ENCODE measurements at places on chromosomes 11 and 22.

- DNase-seq, result no peak
Measured at GRCh38 chr11:23359297-23359696, 499.0 kb upstream of the CCDC179 start.

DNA sequence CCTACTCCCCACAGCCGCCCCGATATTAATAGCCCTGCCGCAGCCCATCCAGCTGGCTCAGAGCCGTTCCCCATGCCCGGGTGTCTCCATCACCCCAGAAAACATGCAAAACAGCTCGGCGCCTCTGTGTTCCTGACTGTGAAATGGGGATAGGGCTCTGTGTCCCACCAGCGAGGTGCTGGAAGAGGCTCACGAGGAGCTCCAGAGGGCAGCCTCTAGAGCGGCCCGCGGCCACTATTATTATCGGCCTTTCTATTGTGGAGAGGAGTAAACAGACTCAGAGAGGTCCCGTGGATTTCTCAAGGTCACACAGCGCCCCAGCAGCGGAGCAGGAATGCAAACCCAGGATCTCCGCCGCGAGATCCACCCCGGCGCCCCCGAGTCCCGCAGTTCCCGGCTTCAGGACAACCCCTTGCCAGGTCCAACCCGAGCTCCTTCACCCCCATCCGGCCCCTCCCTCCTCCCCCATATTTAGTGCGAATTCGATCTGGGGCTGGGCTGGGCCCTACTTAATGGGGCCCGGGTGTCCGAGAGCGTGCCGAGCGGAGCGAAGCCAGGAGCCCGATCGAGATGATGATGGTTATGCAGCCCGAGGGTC lies at the start of gene ACTN3:
TSS of gene ACTN3 (plus strand) at position 536 of the 598 bp plus-strand sequence. CDS start at position 571, 35 bp downstream.
- no peak for DNase-seq

DNA sequence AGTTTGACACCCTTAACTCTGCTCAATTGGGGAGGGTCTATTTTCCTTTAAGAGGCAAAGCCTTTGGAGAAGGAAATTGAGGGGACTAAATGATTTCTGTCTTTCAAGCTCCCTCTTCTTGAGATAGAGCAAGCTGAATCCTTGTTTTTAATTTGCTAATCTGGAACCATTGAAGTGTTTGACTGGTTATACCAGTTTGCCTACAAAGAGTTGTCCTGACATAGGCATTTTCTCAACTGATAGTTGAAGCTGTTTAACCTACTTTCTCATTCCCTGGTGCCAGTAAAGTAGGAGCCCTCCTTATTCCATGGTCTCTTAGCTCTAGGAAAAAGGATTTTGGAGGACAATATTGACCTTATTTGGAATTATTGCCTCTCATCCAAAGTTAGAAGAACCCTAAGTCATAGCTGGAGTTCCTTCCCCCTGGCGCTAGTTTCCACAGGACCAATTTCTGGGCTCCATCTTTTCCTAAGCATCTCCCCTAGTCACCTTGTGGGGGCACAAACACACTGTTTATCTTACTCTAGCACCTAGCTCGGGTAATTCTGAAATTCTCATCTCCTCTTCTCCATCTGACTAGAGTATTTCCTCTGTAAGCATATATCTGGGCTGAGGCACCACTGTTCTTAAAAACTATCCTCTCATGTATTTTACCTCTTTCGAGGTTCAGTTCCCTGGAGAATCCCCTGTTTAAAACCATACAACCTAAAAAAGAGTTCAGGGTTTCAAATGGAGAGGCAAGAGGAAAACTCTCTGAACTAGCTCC lies 7.4 kb downstream of the ZDHHC5 start:
- DNase-seq, result no peak

- no peak for DNase-seq
Measured at GRCh38 chr11:101848262-101848661, 66.5 kb upstream of the CEP126 start.

DNA sequence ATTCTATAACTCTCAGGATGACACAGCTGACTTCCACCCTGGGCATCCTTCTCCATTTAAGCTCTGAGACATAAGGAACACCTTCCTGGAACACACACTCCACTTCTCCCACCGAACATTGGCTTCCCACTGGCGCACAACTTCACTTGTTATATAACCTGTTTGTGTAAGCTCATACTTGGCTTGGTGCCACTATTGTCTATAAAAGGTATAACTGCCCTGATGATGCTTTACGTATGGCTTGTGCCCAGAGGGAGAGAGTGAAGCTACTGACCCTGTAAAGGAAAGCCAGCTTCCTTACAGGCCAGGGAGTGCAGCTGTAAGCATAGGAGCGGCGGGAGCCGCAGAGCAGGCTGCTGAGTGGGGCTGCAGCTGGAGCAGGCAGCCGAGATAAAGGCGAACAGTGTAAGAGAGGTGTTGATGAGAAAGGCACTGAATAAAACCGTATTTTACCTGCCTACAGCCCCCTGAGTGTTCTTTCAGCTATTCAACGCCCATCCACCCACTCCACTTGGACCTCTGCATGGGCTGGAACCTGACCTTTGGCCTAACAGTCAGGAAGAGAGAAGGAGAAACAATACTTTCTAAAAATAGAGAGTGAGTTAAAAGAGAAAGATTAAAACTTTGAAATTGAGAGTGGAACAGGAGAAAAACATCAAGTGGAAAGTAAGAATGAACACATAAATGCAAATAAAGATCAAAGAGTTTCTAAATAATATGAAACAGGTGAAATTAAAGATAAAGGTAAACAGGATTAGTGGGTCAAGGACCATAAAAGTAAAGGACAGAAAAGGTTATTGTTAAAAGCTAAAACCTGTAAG lies 252.1 kb upstream of the ARHGAP42 start:
- no peak for DNase-seq

GRCh38 chr11:66743271-66743968 lies 14.4 kb upstream of the SPTBN2 start:
- no peak for DNase-seq

GRCh38 chr22:19604711-19605268 lies 80.6 kb upstream of the CLDN5 start:
- DNase-seq, result no peak

GRCh38 chr22:23237201-23237798 lies 57.0 kb downstream of the BCR start:
- DNase-seq, result no peak

DNA sequence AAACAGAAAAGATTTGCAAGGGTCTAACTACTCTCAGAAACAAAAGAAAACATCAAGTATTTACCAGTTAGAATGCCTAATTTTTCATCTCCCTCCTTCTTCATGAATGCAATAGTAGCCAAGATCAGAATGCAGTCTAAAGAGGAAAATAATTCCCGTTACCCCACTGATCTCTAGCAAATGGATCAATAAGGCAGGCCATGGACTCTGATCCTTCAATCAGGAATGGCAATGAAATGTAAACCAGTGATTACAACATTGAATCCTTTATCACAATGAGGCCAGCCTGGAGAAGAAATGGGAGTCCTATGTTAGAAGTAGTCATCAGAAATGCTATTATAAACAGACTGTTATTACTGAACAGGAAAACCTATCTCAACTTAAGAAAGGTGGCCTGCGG lies 106.6 kb downstream of the APOL5 start:
- no peak for DNase-seq
